Stimulated activated CD4-positive, alpha-beta T cell treated with anti-CD3 and anti-CD28 coated beads, Interleukin-12 subunit alpha, Interleukin-12 subunit beta, amount 100 ng/mL, for 24 hours (primary cell): ENCODE measurements at places on chromosomes 2 and 18.

DNA sequence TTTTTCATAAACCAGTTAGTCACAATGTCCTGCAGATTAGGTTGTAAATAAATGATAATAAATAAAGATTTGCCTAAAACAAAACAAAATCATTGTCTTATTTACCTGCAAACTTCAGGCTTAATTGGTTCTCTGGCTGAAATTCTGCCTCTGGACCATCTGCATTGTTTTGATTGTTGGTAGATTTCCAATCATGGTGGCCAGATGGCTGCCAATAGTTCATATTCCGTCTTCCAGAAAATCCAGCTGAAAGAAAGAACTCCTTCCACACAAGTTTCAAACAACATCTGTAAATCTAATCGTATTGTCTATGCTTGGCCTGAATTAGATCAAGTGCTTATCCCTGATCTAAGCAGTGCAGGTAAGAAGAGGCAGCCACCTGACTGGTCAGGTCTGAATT is 771.1 kb upstream of the ZEB2 start:
- DNase-seq, result no peak

DNA sequence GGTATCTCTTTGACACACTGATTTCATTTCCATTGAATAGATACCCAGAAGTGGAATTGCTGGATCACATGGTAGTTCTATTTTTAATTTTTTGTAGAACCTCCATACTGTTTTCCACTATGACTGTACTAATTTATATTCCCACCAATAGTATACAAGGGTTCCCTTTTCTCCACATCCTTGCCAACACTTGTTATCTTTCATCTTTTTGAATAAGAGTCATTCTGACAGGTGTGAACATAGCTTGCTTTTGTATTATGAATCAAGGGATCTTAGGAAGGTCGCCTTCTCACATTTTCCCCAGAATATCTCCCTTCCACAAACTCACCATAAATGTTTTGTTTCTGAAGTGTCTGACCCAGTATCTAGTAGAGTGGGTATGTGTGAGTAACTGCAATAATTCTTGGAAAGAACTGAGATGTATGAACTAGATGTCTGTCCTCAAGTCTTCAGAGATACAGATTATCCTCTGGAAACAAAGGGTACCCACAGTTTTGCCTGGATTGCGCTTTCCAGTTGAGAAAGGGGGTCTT is 17.1 kb upstream of the SP3 start:
- DNase-seq, result no peak

GRCh38 chr2:59204040-59204439 is 962.9 kb upstream of the FANCL start:
- no peak for DNase-seq

DNA sequence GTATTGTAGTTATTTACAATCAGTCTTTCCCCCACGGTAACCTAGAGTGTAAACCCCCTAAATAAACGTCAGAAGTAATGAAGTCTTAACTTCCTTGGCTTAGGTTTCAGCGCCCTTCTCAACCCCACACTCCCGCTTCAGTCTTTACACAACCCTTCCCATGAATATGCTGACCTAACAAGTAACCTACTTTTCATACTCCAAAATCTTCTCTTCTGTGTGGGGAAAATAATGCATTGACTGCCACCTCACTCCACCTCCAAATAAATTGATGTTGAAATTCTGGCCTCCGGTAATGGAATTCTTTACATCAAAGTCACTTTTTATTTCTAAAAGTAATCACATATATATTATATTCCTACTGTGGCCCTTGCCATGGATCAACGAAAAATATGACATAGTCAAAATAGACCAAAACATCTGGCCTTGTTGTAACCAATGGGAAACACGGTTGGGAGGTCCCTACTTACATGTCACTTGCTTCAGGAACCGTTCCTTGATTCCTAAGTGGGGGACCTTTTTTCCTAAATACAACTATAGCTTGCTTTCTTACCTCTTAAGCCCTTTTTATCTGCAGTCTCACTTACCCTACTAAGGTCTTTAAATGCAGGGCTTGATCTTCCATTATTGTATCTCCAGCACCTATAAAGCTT is 961 bp downstream of the GEN1 start:
- no peak for DNase-seq

GRCh38 chr2:152134488-152135280 is 35.8 kb upstream of the CACNB4 start:
- no peak for DNase-seq

- DNase-seq, result no peak
Observed at GRCh38 chr2:14743861-14744260, 111.3 kb downstream of the LRATD1 start.
